ENCODE measurements at places on chromosomes 12 and 14. TPM values are rescaled to one million over a fixed set of nuclear protein-coding genes. Genes with fewer than 3 reads are reported as not detected.

The SELPLG gene
- 144 TPM for total RNA-seq

The PTPRQ gene
- total RNA-seq: not detected

The CLEC4C gene
- not detected for total RNA-seq

The CAPZA3 gene
- not detected for total RNA-seq

The IFNG-AS1 gene
- not detected for total RNA-seq

The CDH24 gene
- 1.6 TPM for total RNA-seq

The OTOGL gene
- total RNA-seq: not detected

The ANKS1B gene
- not detected for total RNA-seq

The POTEG gene
- not detected for total RNA-seq

The BCDIN3D gene
- 7.3 TPM for total RNA-seq

The SLC10A1 gene
- not detected for total RNA-seq

DNA sequence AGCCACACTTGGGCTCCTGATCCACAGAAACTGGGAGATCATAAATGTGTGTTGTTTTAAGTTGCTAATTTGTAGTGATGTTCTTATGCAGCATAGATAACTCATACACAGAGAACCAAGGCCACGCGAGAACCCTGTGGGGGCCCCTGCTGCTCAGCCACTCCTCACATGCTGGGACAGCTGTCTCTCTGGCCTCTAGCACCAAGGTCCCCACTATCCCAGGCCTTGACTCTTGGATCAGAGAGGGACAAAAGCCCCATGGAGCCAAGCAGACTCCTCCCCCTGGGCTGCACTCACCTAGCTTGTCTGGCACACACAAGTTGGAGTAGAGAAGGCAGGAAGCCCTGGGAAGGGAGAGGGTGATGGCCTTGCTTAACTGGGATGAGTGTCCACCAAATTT lies 11.3 kb downstream of the PLD4 start:
- H3K4me1 ChIP-seq: no peaks in the 10 kb centered on the region
- H3K4me3 ChIP-seq: no peak overlapping the region
- no peak overlapping the region for H3K27ac ChIP-seq
- no peaks in the 10 kb centered on the region for H3K36me3 ChIP-seq

DNA sequence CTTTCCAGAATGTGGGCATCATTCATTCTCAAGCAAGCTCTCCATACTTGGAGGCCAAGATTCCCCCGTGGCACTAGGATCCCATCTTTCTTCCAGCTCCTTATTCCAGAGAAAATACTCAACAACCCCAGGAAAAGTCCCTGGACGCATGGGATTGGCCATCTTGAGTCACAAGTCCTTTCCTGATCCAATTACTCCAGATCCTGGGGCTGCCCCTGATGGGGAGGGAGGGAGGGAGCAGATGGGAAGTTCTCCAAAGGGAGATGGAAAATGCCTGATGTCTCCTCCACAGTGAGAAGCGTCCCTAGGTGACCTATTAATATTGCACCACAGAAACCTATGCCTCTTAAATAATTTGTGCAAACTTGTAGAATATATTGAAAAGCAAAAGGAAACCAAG lies 12.4 kb upstream of the KCNK13 start:
- peaks cover 11% of the 10 kb centered on the region for H3K36me3 ChIP-seq
- H3K4me3 ChIP-seq: no peak overlapping the region
- no peaks in the 10 kb centered on the region for H3K4me1 ChIP-seq
- no peak overlapping the region for H3K27ac ChIP-seq

DNA sequence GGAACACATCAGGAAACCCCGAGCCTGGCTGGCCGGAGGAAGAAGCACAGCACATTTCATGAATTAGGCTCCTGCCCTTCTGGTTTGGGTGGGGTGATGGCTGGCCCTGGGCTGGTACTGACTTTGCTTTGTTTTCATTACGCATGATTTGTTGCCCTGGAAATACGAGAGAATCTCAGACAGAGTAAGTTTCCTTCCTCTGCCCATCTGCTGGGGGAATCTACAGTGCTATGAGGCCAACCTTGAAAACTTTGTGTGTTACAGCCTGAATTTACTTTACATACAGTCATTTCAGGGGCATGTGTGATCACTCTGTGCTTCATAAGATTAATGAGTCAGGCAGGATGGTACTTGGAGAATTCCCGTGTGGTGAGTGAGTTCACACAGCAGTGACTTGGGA lies 20.5 kb upstream of the SLC5A8 start:
- H3K27ac ChIP-seq: no peak overlapping the region
- peaks cover 2% of the 10 kb centered on the region for H3K27me3 ChIP-seq
- H3K36me3 ChIP-seq: no peaks in the 10 kb centered on the region

GRCh38 chr12:42758806-42759205 lies 169.3 kb upstream of the PRICKLE1 start:
- H3K4me3 ChIP-seq: no peak overlapping the region
- H3K36me3 ChIP-seq: no peaks in the 10 kb centered on the region
- H3K4me1 ChIP-seq: no peaks in the 10 kb centered on the region
- no peaks in the 10 kb centered on the region for H3K27me3 ChIP-seq

DNA sequence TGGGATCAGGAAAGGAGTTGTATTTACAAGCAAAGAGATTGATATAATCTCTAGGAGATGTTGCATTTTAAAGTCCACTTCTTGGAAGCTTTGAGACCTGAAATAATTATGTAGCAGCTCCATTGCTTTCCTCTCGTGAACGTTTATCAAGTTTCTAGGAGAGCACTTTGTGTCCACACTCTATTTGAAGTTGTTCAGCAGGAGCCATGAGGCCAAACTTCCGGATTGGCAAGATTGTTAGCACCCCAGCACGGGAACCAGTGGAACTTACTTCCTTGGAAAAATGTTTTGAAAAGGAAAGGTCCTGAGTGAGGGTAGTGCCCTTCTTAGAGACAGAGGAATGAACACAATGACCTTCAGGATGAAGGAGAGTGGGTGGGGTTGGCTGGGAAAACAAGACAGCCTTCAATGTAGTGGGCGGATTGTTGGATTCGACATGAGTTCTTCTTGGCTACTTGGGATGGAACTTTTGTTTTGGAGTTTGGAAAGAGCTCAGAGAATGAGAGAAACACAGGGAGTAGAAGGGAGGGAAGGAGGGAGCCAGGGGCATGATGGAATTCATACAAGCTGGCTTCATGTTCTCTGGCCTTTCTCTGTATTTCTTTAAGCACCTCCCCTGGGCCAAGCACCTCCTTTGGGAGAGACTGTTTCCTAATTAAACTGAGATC lies 23.8 kb upstream of the CISTR start:
- DNase-seq: no peak
- H3K4me3 ChIP-seq: no peak overlapping the region
- no peaks in the 10 kb centered on the region for H3K36me3 ChIP-seq
- no peaks in the 10 kb centered on the region for H3K4me1 ChIP-seq
- H3K27me3 ChIP-seq: peaks cover 48% of the 10 kb centered on the region

- H3K4me1 ChIP-seq: peaks cover 63% of the 10 kb centered on the region
- H3K4me3 ChIP-seq: no peak overlapping the region
- H3K27me3 ChIP-seq: no peaks in the 10 kb centered on the region
- H3K27ac ChIP-seq: no peak overlapping the region
Measured at GRCh38 chr12:110733089-110733715, 9.5 kb downstream of the PPP1CC start.

DNA sequence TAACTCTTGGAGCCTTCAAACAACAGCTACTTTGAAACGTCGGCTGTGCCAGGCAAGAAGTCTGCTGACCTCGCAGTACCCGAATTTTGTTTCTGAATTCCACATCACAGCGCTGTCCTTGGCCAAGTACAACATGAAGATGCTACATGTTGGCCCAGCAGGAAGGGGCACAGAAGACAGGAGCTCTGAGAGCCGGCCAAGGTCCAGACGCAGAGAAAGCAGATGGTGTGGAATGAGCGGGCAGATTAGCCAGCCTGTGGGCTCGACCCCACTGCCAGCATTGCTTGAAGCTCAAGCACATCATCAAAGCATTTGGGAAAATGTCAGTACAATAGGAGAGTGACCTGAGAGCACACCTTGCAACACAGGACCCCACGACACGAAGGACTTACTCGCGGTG lies 64.5 kb downstream of the FZD10 start:
- no peaks in the 10 kb centered on the region for H3K4me1 ChIP-seq
- DNase-seq: no peak
- no peak overlapping the region for H3K4me3 ChIP-seq
- no peak overlapping the region for H3K27ac ChIP-seq

DNA sequence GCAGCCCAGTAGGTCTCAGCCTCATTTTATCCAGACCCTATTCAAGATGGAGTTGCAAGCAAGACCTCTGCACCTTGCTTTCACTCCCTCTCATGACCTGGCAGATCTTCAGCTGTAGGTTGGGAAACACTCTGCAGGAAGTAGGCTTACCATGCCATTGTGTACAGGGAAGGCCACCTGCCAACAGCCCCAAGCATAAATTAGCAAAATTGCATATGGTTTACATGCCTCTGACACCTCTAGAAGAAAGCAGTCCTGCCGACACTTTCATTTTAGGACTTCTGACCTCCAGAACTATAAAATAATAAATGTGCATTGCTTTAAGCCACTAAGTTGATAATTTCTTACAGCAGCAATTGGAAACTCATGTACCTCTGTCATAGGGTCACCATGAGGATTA lies 96.9 kb downstream of the SLC15A4 start:
- peaks cover 4% of the 10 kb centered on the region for H3K27me3 ChIP-seq
- no peak overlapping the region for H3K4me3 ChIP-seq
- H3K27ac ChIP-seq: no peak overlapping the region
- no peaks in the 10 kb centered on the region for H3K36me3 ChIP-seq
- no peaks in the 10 kb centered on the region for H3K4me1 ChIP-seq
- DNase-seq: no peak

DNA sequence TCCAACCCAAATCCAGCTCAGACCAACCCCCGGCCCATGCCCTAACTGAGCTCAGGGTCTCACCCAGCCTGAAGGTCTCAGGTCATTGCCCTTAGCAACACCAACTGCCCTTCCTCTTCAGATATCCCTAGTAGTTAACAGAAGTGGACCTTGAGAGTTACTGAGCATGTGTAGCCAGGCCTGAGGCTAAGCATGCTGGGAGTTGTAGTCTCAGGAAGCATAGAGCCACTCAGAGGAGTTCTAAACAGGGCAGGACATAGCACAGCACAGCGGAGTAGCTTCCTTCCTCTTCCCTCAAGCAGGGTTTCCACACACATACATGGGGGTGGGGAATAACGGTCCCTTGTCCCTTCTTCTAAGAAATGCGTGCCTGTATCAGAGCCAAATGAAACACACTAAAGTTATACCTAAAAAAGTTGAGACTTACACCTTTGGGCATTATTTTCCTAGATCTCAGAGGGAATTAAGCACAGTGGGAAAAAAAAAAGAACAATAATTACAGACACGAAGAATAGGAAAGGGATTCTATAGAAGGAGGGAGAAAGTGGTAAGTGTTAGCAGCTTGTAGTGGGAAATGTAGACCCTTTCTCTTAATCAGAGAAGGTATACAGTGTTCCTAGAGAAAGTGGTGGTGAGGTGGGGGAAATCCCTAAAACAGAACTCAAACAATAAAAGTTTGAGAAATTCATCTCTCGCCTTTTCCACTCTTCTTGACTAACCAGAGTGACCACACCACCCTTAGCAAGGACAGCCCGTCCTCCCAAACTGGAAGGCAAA lies 4.4 kb downstream of the KMT2D start:
- H3K27ac ChIP-seq: peak overlapping the region; percentile 36
- peak overlapping the region; percentile 95 for H3K4me3 ChIP-seq
- DNase-seq: peak; percentile 72
- peaks cover 59% of the 10 kb centered on the region for H3K36me3 ChIP-seq
- H3K27me3 ChIP-seq: no peaks in the 10 kb centered on the region
- peaks cover 43% of the 10 kb centered on the region for H3K4me1 ChIP-seq

DNA sequence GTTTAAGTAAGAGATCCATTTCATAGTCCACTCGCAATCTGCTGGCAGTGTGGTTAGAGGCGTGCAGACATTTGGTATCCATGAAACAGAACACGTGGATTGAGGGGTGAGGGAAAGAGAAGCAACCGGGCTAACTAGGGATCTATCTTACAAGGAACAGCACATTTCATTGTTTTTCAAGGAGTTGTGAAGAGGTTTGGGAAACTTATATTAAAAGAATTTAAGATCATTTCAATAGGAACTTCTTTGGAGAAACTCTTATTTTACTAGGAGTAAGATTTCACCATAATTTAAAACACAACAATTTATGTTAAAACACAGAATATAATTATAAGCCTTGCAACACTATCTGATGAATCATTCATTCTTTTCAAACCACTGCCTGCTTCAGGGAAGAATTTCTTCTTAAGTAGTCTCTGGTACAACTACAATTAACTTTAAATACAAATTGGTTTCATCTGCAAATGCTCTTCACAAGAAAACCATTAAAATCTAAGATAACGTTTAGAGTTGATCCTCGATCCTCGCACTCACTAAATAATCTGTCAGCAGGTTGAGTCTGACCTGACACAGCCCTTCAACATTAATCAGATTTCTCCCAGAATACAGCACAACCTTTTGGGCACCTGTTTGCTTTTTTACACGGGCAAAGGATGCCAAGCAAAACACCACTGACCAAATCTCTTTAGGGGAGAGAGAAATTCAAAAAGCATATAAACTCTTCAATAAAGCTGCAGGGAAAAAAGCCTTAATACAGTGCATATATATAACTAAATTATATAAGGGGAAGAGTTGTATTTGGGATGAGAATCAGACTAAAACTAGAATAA lies 27.3 kb downstream of the PPTC7 start:
- H3K27me3 ChIP-seq: no peaks in the 10 kb centered on the region
- no peak overlapping the region for H3K27ac ChIP-seq
- no peak for DNase-seq
- peaks cover 33% of the 10 kb centered on the region for H3K36me3 ChIP-seq
- H3K4me3 ChIP-seq: no peak overlapping the region

GRCh38 chr14:50846226-50846880 lies 15.4 kb upstream of the NIN start:
- H3K27me3 ChIP-seq: peaks cover 9% of the 10 kb centered on the region
- H3K36me3 ChIP-seq: no peaks in the 10 kb centered on the region
- H3K4me1 ChIP-seq: peaks cover 14% of the 10 kb centered on the region
- DNase-seq: no peak
- H3K4me3 ChIP-seq: no peak overlapping the region

- peaks cover 67% of the 10 kb centered on the region for H3K27me3 ChIP-seq
- peak overlapping the region; percentile 56 for H3K4me3 ChIP-seq
- peaks cover 26% of the 10 kb centered on the region for H3K4me1 ChIP-seq
- DNase-seq: no peak
Measured at GRCh38 chr14:70189456-70190077, 816 bp upstream of the SLC8A3 start.

- no peak overlapping the region for H3K27ac ChIP-seq
- H3K4me3 ChIP-seq: no peak overlapping the region
- DNase-seq: no peak
- H3K27me3 ChIP-seq: no peaks in the 10 kb centered on the region
Measured at GRCh38 chr12:46364300-46364696, 8.3 kb downstream of the SLC38A2 start.

DNA sequence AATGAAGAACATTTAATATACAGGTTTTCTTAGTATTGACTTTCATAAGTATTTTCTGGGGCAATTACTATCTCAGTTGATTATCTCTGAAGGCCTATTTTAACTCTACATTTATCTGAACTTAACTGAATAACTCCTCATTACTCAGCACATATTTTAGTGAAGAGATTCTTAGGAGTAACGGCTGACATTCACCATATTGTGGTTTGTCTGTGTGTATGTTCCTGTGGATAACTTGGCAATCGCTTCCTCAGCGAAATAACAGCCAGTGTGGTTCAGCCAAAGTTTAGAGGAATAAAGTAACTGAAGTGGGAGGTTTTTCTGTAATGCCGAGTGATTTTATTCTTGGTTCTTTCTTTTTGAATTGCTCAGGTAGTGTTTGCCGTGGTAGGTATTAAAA lies 168.0 kb downstream of the RAD51B start:
- no peak overlapping the region for H3K27ac ChIP-seq
- no peak overlapping the region for H3K4me3 ChIP-seq
- H3K4me1 ChIP-seq: no peaks in the 10 kb centered on the region
- H3K27me3 ChIP-seq: no peaks in the 10 kb centered on the region

All from activated CD8-positive, alpha-beta T cell treated with anti-CD3 and anti-CD28 coated beads, Interleukin-2, amount 10 ng/mL, durations not matched to agents 7 days and 5 days (primary cell).